Effector memory CD4-positive, alpha-beta T cell (primary cell): ENCODE measurements at places on chromosomes 2 and 18.

DNA sequence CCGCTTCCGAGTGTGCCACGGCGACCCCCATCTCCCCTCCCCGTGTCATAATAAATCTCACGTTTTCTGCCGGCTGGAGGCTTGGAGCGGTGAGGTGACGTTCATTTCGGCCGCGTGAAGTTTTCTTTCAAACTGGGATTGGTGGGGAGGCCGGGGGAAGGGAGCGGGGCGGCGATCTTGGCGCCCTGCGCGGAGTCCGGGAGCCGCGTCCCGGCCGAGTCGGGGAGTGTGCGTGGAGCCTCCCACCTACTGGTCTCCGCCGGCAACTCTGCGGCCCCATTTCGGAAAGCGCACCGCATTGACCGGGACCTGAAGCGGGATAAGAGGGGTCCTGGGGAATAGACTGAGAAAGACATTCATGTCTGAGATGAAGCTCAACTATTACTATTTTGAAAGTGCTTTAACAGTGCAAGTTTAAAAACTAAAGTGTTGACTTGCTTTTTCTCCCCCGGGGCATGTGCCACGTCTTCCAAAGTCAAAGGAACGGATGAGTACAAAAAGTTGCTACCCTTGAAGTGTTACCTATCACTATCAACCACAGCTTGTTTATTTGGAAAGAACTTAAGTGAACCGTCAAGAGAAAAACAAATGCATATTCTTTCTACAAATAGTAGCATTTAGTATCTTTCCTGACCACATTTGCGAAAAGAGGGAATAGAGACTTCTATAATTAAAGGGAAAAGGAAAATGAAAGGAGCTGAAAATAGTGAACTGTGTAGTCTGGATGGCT, 818 bp upstream of the IKZF2 start:
- DNase-seq, result peak; percentile 33

DNA sequence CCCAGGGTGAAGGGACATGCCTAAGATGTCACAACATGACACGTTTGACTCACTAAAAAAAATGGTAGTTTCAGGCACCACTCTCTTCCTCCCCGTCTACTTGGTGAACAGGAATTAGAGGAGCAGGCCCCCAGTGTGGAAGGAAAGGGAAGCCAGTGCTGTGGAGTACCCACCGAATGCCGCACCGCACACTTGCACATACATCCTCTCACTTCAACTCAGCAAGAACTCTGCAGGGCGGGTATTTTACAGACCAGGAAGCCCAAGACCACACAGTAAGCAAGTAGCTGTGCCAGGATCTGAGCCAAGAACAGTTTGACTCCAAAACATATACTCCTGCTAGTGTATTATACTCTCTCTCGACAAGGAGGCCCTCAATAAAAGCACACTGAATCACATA, 69.8 kb downstream of the BCL2 start:
- no peak for DNase-seq

- peak; percentile 24 for DNase-seq
Measured at GRCh38 chr2:3242747-3243369, 134.8 kb downstream of the EIPR1 start.

GRCh38 chr18:9482790-9483189, 7.5 kb downstream of the RALBP1 start:
- no peak for DNase-seq

DNA sequence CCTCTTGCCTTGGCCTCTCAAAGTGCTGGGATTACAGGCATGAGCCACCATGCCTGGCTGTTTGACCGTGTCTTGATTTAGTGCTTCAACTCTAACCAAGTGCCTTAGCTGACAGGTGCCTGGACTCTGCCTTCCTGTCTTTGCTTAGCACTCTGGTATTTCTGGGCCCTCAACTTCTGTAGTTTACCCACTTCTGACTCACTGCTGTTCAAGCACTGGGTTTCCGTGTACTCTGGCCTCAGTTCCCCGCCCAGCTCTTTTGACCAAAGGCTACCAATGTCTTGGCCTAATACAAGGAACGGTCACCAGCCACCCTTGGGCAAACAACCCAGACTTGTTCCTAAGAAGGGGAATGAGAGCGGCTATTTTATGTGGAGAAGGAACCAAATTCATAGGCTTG, 35.7 kb upstream of the CABLES1 start:
- DNase-seq, result no peak

DNA sequence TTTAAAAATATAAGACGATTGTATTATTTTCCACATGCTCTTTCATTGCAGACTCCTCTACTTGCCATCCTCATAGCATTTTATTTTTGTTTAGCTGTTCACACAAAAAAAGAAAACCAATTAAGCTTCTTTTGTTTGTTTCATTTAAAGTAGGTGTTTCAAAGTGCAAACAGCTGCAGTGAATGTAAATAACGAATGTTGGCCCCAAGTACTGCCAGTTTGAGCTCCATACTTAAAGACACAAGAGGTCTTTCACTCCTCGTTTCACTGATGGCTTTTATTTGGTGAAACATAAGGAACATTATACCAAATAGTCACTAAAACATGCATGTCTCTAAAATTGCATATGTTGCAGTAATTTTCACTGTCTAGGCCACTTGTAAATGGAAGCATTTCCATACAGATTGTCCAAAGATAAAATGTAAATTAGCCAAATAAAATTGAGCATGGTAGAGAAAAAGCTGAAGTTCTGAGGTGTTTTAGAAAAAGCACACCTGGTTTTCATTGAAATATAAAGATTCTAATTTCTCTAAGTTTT, 253.4 kb downstream of the TMX3 start:
- no peak for DNase-seq

- DNase-seq, result no peak
Measured at GRCh38 chr2:58357521-58357920, 116.4 kb upstream of the FANCL start.

DNA sequence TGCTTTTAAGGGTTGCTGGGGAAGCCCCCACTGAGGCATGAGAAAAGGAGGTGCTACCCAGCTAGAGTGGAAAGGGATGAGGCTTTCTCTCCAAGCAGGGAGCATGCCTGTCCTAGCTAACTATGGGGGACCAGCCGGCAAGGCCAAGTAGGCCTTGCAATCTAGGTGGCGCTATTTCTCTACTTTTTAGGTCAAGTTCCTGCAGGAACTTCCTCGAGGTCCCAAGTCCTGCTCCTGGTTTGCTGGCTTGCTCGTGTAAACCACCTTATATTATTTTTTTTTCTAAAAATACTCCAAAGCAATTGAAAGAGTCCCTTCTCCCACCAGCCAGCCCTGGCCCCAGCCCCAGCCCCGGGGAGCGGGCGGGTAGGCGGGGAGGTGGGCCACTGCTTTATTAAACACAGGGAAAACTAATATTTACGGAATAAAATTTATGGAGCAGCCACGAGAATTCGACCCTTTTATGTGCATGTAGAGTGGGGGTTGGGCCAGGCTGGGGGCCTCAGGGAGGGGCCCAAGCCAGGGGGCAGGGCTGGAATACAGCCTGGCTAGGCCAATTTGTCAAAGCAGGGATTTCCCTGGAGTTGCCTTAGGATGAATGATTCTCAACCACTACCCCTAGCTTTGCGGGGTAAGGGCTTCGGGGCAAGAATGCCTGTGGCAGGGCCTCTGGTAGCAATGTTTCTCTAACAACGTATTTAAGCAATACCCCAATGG, 12.8 kb upstream of the IHH start:
- no peak for DNase-seq

DNA sequence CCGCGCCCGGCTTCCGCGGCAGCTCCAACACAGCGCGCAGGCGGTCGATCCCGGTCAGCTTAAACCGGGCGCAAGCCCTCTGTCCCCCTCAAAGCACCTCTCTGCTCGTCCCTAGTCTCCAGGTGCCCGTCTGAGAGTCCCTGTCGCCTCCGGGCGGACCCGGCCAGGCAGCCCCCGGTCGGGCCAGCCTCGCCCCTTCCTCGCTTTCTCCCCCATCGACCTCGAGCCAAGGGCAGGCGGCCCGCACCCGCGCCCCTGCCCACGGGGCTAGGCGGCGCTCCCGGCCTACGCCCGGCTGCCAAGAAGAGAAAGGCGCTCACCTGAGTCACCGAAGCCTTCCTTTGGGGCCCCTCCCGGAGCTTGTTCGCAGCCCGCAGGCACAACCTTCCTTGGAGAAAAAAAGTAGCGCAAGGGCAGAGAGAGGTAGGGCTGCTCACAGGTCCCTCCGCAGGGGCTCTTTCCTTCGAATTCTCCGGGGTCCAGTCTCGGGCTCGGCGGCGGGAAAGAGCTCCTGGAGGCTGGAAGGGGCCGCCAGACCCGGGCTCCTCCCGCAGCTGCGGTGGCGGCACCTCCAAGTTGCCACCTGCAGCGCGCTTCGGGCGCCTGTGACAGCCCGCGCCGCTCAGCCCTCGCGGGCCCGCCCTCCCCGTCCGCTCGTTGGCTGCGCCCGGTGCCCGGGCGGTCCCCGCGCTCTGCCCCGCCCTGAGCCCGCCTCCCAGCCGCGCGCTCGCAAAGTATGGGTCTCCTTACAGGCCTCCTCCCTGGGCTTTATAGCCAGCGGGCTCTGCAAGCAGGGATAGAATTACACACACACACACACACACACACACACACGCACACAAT, 86.5 kb upstream of the EPB41L3 start:
- DNase-seq, result no peak

GRCh38 chr18:23825978-23826405, 136.7 kb downstream of the LAMA3 start:
- DNase-seq, result no peak

DNA sequence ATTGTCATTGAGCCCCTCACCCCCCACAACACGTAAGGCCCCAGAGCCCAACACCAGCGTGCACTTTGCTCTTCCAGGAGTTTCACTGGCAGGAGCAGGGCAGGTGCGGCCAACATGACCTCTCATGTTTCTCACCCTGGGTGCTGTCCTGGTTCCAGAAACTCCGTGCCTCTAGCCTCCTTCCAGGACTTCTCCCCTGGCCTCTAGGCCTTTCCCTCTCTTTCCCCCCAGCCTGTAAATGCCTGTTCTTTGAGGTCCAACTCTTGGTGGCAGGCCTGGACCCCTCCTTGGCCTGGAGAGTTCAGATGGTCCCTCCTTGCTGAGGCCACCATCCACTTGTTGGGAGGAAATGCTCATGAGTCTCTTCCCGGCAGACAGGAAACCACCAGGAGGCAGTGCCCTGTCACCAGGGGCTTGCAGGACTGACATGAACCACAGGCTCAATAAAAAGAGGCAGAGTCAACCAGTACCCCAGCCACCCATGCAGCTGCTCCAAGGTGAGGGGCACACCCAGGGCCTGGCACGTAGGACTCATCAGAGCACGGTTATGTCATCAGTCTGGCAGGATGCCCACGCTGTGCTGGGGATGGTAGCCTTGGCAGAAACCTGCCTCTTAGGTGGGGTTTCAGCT, 1.5 kb downstream of the MALL start:
- DNase-seq, result no peak

DNA sequence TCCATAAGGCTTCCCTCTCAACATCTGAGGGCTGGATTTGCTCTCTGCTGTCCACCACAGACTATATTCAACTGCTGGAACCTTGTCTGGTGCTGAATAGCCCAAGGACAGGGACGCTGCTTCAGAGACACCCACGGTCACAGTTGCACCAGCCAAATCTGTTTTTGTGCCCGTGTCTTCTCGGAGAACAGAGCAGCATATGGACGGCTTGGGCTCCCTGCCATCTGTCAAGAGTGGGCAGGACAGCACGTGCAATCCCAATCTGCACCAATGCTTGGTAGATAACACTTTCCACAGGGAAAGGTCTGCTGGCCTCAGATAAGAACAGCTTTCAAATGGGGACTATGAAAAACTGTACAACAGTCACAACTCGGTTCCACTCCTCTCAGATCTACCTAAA, 466.1 kb downstream of the TGIF1 start:
- DNase-seq, result no peak

DNA sequence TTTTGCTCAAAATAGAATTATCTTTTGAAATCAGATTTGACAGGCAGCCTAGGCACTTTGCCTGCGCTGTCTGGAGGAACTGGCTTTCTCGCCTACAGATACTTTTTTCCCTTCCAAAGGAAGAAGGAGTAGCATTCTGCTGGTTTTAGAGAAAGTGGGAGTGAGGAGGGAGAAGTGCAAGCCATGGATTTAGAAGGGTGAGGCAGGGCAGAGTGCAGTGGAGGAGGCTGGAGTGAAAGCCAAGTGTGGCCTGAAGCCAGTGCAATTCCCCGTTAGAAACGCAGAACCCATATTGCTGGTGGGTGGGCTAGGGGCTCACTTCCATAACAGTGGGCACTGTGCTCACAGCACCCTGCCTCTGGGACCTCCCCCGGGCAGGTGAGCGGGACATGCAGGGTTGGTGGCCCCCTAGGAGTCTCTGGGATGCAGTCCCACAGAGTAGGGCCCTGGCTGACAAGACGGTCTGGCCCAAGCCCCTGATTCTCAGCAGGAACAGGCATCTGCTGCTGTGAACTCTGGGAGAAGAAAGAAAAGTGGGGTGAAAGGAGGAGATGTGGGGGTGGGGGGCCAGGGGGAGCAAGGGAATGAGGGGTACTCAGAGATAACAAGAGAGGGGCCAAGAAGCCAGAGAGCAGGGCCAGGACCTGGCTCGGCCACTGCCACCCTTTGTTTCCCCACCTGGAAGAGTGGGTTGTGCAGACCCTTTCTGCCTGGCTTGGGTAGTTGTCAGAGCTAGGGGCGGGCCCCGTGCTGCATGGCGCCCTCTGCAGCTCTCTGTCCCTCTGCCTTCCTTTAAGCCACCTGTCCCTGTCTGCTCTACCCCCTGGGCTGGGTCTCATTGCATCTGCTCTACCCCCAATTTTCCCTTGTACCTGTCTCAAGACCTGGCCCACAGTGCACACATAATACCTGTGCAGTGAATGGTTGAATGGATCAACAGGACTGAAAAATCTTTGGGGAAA, 273.5 kb upstream of the HS6ST1 start:
- DNase-seq, result no peak

- no peak for DNase-seq
Measured at GRCh38 chr18:71846716-71847115, 697.4 kb downstream of the CBLN2 start.

DNA sequence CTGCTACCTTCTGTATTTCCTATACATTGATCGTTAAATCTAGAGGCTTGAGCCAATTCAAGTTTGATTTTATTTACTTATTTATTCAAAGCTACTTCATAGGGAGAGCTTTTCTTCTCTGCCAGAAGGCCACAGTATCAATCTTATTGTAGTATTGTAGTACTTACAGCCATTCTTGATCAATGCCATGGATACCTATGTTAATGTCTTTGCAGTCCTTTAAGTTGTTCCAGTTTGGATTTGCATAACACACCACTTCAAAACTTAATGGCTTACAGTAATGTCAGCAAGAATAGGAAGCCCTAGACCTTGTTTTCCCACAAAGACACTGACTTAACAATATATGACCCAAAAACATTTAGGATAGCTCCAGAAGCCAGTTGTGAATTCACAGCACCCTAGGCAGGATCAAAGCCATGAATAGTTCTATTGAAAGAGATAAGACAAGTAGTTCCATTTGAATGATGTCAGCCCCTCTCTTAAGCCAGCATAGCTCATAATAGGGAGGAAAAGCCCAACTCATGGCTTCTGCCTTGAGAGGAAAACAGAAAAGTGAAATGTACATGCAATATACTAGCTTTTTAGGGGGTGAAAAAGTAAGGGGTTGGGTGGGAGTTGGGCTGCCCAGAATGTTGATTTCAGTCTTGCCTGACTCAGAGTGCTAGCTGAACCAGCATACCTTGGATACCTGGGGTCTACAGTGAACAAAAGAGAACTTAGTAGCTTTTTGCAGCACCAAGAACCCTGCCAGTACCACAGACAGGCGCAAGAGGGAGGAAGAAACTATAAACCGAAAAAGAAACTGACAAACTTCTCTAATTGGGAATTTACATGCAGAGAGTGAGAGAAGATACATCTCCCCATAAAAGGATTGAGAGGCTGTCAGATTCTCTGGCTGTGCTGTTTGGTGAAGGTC, 101.4 kb downstream of the CAMKMT start:
- DNase-seq, result no peak
